Stimulated activated CD4-positive, alpha-beta T cell treated with anti-CD3 and anti-CD28 coated beads, Interleukin-15, amount 100 ng/mL, for 48 hours (primary cell): ENCODE measurements at places on chromosomes 2 and 18.

- peak; percentile 34 for DNase-seq
Observed at GRCh38 chr2:236177967-236178889, 10.0 kb upstream of the GBX2 start.

GRCh38 chr18:13616525-13617035, 109.8 kb downstream of the FAM210A start:
- DNase-seq = no peak

DNA sequence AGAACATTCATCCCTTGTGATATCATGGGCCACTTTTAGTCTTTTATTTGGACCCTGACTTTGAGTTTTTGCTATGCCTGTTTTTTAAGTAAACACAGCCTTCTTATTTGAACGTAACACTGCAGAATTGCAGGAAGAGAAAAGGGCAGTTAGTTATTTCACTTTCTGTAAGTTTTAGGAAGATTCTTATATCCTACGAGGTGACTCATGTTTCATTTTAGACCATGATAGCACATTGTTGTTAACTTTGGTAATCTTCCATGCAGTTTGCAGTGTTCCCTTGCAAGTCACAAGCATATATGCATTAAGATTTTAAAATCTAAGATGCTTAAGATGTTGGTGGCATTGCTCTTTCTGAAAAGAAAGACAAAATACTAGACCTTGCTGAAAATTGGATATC, 128.6 kb upstream of the EPC2 start:
- DNase-seq = no peak

GRCh38 chr18:56716692-56717146, 65.6 kb downstream of the WDR7 start:
- DNase-seq = no peak

GRCh38 chr18:56747032-56747658, 96.0 kb downstream of the WDR7 start:
- no peak for DNase-seq

DNA sequence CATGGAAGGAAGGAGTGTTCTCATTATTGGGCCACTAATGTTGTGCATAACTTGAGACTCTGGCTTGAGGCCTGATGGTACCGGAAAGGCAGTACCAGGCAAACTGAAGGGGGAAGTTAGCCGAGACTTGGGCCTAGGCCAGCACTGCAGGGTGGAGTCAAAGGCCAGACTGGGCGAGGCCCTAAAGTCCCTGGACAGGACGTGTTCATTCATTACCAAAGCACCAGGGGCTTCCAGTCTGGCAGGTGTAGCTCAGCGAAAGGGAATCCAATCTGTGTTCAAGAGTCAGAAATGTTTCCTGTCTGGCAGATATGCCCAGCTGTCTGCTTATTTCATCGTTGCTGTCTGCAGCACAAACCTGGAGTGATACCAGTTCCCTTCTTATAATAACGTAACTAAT, 4.7 kb upstream of the ITSN2 start:
- DNase-seq = no peak

DNA sequence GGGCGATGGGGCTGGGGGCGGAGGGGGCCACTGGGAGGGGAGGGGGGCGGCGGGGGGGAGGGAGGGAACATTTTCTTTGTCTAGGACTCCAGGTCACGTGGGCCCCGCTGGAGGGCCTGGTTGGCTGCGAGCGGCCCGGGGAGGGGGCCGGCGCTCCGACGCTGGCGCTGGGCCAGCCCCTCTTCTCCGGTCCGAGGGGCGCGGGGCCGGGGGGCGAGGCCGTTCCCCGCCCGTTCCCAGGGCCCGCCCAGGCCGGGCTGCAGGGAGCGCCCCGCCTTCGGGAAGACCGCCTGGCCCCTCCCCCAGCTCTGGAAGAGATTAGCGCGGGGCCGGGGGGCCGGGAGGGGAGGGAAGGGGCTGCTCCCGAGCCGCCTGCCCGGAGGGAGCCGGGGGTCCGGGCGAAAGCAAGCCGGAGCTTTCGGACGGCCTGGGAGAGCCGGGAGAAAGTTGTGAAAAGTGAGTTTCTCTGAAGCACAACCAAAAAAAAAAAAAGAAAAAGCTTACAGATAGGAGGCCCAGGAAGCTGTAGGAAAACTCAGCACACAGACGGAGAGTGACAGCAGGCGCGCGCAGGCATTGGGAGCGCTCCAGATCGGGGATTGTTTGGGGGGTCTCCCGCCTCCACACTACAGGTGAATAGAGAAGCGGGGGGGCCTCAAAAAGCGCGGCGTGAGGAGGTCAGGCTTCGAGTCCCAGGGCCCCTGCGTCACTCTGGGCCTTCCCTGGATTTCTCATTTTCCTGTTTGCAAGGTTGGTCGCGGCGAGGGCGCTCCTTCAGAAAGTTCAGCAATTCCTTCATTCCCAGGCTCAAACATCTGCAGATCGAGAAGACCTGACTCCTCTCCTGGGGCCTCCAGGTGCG, 84.1 kb upstream of the POMC start:
- DNase-seq = no peak

GRCh38 chr2:172366596-172367150, 60.7 kb upstream of the ITGA6 start:
- DNase-seq = no peak

DNA sequence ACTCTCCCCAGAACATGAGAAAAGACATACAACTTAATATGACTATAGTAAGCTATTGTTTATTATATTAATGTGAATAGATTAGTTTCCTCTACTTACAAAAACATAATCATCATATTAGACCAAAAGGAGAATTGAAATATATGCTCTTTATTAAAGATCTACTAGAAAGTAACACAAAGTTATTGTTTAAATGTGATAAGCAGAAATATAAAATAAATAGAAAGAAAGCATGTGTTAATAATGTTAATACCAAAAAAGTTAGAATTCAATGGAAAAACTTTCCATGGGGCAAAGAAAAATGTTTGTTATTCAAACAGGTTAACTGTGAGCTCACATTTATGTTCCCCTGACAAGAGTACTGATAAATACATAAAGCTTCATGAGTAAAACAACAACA, 421.4 kb upstream of the UBE2E3 start:
- no peak for DNase-seq

- DNase-seq = no peak
Observed at GRCh38 chr2:69165091-69165880, 152.3 kb downstream of the ANTXR1 start.

GRCh38 chr18:36391426-36392145, 94.1 kb downstream of the FHOD3 start:
- no peak for DNase-seq

DNA sequence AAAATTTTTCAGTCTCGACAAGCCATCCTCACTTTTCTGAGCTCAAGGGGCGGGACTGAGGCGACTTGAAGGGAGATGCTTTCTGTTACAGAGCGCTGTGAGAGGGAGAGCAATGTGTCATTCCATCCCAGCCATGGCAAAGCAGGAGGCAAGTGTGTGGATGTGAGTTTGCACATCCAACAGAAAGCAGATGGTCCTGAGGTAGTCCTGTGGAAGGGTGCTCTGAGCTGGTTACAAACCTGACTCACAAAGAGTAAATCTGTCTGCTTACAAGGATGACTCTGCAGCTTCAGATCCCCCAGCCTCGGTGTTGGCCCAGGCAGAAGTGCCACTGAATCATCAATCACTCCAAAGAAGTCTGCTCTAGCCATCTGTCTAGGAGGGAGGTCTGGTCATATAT, 482.0 kb upstream of the DCC start:
- DNase-seq = no peak

DNA sequence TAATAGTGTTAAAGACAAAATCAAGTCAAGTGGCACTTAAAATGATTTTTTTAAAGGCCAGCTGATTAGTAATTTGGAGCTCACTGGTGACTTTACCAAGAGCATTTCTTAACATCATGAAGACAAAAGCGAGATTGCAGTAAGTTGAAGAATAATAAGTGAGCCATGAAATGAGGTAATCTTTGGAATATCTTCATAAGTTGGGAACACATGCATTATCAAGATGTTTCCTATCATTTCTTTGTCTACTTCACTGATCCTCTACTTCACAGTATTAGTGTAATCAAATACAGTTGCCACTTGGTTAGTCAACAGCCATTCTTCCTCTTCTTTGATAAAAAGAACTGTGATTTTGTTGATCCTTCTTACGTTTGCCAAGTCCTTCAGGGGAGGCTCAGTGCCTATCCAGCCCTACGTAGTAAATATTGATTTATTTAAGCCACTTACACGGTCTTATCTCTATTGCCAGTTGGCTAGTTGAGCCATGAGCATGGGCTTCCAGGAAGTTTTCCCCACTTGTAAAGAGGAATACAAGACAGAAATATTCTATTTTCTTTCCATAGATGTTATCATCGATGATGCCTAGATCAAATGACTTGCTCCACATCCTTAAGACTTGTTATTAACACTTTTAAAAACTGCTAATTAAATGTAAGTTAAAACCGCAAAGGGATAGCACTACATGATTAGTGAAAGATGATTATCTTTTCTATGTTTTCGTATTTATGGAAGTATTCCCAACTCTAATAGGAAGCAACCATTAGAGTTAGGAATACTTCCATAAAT, 46.1 kb downstream of the YES1 start:
- DNase-seq = no peak

GRCh38 chr2:9771101-9771449, 72.2 kb upstream of the TAF1B start:
- DNase-seq = no peak

DNA sequence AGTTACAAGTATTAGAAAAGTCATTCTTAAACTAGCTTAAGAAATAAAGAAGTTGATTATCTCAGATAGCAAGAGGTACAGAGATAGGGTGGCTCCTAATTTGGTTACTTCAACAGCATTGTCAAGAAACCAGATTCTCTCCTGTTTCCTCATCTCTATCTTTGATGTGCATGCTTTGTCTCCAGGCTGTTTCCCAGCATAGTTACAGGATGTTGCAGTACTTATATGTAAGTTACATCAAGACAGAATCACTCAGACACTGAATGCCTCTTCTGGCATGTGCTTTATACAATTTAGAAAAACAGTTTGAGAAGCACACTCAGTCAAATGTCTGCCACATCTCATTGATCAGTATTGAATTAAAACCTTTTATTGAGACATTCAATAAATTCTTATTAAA, 189.5 kb upstream of the UBE2E3 start:
- no peak for DNase-seq

DNA sequence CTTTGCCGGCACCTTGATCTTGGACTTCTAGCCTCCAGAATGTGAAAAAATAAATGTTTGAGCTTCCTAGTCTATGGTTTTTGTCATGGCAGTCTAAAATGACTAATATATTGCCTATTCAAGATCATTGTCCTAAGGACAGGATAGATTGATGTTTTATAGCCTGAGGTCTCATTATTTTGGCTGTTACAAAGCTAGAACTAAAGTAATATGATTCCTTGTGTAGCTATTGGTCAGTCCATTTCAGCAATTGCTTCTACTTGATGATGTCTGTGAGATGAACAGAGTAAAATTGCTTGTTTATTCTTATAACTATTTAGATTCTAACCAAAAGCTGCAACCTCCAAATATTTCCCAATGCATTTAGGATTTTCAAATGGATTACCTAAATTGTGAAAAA, 145.0 kb downstream of the HRH4 start:
- no peak for DNase-seq

GRCh38 chr2:40028792-40029488, 249.9 kb upstream of the THUMPD2 start:
- no peak for DNase-seq

DNA sequence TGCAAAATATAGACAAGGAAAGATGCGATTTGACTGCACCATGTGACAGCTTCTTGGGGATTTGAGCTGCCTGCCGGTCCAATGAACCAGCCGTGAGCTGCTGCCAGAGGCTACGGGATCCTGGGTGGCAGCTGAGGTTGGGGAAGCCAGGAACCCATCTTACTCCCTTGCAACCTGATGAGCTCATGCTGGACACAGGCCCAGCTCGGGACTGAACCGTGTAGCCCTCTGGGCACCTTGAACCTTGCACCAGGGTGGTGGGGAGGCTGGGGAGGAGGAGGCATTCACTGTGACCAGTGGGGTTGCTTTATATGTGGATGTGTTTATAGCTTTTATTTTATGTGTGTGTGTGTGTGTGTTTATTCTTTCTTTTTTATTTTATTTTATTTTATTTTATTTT, 9.1 kb downstream of the ALPI start:
- no peak for DNase-seq

- no peak for DNase-seq
Observed at GRCh38 chr2:62933398-62933917, 117.2 kb upstream of the OTX1 start.

DNA sequence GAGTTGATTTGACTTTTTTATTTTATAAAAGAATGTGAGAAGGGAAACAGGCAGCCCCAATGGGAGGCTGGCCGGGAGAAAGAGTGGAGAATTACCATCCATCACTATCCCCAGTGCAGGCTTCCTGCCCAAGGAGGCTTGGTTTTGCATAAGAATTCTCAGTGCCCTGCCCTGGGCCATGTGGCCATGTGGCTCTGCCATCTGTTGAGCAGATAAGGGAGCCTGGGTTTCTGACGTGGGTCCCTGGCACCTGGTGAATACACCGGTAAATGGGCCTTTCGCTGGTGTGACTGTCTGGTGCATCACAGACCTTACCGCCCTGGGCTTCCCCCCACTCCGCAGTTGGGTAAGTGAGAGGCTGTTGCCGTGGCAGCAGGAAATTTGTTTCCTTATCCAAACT, 54.5 kb upstream of the TMEM163 start:
- DNase-seq = no peak

DNA sequence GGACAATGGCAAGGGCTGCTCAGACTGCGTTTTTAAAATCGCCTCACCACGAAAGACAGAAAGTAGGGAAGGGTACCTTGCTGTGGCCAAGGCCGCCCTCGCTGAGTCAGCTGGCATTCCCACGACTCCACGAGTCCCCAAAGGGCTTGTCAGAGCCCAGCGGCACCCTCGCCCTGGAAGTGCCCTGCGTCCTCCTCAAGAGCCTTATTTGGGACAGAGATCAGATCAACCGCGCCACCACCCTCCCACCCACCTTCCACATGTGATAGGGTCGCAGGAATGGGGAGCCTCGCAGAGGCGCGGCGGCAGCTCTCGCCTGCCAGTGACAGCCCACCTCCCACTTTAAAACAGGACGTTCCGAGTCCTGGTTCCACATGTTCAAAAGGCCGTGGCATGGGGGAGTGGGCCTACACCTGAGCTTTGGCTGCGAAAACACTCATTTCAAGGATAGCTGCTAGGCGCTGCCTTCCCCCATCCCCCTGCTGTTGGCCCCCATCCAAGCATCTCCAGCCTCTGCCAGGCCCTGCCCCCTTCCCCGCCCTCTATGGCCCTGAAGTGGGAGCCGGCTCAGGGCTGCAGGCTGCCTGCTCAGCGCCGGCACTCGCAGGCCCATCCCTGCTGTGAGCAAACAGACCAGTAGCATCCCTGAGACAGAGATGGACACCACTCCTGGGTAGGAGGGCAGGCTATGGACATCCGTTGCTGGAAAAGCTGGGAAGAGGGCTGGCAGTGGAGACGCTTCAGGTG, 38.1 kb upstream of the ARHGEF4 start:
- no peak for DNase-seq

GRCh38 chr18:78528411-78529258, 451.0 kb upstream of the SALL3 start:
- DNase-seq = no peak

GRCh38 chr2:144032566-144032965, 487.4 kb downstream of the ZEB2 start:
- no peak for DNase-seq
